Smooth muscle cell of the brain vasculature (primary cell): ENCODE measurements at places on chromosomes 1 and 21.

- DNase-seq = no peak
Measured at GRCh38 chr1:13893409-13893821, 193.4 kb downstream of the PRDM2 start.

- no peak for DNase-seq
Measured at GRCh38 chr1:84347932-84348555, 46.5 kb downstream of the SAMD13 start.

DNA sequence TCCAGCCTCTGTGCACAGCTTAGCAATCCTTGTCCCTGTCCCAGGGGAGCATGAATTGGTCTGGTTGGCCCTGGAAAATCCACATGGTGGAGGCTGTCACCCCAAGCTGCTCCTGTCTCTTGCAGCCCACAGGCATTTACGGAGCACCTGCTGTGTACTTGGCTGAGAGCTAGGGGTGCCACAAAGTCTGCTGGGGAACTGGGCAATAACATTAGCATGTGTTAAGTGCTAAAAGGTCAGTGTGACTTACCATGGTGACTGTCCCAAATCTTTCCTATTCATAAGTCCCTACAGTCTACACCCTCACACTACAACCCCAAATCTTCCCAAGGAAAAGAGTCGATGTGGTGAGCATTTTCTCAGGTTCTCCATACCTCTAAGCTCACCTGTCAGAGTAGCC, 53.6 kb upstream of the ARTN start:
- DNase-seq = no peak

- no peak for DNase-seq
Measured at GRCh38 chr1:228825840-228826484, 90.7 kb downstream of the RHOU start.

DNA sequence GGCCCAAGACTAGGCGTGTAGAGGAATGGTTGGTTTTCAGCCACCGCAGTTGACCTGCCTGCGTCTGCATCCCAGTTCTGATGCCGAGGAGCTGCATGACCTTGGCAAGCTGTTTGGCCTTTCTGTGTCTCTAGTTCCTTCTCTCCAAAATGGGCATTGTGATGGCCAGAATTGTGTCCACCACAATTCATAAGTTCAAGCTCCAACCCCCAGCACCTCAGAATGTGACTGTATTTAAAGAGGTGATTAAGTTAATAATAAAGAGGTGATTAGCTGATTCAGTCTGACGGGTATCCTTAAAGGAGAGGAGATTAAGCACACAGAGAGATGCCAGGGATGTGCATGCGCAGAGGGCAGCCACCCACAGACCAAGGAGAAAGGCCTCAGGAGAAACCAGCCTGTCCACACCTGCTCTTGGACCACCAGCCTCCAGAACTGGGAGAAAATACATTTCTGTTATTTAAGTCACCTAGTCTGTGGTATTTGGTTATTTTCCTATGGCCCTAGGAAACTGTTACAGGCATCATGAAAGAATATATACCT, 28.5 kb downstream of the MAB21L3 start:
- no peak for DNase-seq

DNA sequence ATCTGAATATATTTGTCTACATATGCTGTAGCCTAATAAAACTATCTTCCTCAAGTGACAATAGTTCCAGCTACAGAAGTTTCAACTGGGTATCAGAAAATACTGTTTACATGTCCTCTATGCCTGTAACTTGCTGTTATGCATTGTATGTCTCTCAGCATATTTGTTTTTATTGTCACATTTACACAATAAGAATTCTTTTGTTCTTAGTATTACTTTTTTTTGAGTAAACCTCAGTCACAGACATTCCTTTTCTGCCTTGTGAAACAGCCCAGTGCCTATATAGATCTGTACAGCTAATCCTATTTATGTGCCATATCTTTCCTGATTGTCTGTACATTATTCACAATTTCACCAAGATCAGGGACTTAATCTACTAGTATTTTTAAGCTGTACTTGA, 565.2 kb downstream of the NEGR1 start:
- DNase-seq = no peak

DNA sequence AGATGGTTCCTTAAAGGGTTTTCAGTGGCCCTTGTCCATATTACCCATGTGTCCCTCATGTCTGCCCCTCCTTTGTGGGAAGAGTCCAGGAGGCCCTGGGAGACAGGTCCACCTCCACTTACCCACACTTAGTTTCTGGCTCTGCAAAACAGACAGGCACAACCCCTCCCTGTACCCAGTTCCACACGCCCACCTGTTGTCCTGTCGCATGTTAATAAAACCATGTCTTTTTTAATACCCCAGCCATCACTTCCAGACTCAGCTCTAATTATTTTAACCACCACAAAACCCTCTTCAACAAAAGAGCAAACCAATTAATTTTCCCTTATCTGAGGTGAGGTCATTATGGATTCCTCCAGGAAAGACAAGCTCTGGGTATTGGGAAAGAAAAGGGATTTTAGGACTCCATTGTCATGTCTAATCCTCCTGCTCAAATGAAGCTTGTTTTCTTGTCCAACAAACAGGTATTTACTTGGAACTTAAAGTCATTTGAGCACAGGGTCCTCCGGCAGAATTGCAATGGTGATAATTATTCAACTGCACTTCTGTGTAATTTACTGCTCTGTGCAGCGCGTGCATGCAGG, 68.9 kb downstream of the CCDC185 start:
- DNase-seq = no peak

GRCh38 chr21:28342212-28342810, 650.4 kb downstream of the LTN1 start:
- DNase-seq = no peak

GRCh38 chr1:6016191-6016865, 24.1 kb upstream of the NPHP4 start:
- DNase-seq = no peak

- no peak for DNase-seq
Measured at GRCh38 chr1:30185809-30186208, 537.6 kb downstream of the MATN1 start.

DNA sequence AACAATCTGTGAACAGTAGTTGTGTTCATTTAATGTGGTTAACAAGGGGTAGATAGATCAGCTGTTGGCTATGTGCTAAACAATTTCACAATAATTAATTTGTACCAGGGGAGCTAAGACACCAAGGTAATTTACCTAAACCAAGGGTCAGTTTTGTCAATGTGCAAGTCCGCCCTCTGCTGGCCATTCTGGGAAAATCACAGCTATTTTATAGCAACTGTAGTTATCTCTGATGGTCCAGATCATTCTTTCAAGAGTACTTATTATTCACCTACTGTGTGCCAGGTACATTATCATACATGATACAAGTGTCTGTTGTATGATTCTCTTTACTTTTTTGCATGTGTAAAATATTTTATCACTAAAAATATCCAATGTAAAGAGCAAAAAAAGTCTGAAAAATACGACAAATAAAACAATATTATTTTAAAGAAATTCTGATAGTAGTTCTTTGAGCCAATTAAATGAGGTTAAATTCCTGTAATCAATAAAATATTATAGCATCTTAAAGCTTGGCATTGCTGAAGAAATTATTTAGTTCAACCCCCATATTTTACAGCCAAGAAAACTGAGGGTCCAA, 312.3 kb upstream of the FAM78B start:
- DNase-seq = peak; percentile 20
